Keratinocyte (primary cell): ENCODE measurements at places on chromosomes 2 and 18. TPM values are rescaled to one million over a fixed set of nuclear protein-coding genes. Genes with fewer than 3 reads are reported as not detected.

DNA sequence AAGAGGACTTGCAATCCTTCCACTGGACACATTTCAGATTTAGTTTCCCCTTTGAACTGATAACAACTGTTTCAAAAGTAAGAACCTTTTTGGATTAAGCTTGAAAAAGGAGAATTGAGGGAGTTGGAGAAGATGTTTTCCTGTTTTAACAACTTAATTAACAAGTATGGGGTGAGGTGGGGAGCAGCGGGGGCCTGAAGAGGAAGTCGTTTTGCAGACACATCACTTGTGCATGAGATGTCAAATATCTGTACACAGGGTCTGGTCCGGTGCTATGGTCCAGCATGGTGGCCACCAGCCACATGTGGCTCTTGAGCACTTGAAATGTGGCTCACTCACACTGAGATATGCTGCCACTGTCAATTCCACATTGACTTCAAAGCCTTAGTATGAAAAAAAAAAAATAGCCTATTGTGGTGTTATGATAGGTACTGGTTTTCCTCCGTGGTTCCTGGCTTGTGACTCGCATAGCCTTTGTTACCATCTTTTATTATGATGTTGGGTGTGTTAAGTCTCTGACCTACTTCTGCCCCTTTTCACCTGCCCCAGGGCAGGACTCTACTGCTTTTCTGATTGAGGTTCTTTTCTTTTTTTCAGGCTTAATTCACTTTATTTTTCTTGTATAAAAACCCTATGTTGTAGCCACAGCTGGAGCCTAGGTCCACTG is 205.5 kb downstream of the BCL2 start:
- no peak for DNase-seq
- peaks cover 3% of the 10 kb centered on the region for H3K27me3 ChIP-seq
- no peak overlapping the region for H3K4me3 ChIP-seq

The TTN gene
- under 0.01 to 0.11 TPM (median 0.01 TPM) in 3 replicates for polyA plus RNA-seq

The RBBP8 gene
- 126 to 169 TPM (median 137 TPM) in 3 replicates for polyA plus RNA-seq

- H3K36me3 ChIP-seq = no peaks in the 10 kb centered on the region
- no peak overlapping the region for H3K27ac ChIP-seq
- no peak for DNase-seq
- no peaks in the 10 kb centered on the region for H3K4me1 ChIP-seq
These were observed 30.9 kb downstream of the TMEM37 start for GRCh38 chr2:119462574-119462973.

GRCh38 chr2:216142540-216142939 is 33.4 kb downstream of the XRCC5 start:
- H3K36me3 ChIP-seq = peaks cover 48% of the 10 kb centered on the region
- no peak for DNase-seq
- no peaks in the 10 kb centered on the region for H3K4me1 ChIP-seq

The DNAJB2 gene
- 35.4 to 75.5 TPM (median 51.7 TPM) in 3 replicates for polyA plus RNA-seq

The GCG gene
- not detected in 3 replicates for polyA plus RNA-seq

The CAPN10 gene
- 6.1 to 11.8 TPM (median 7.1 TPM) in 3 replicates for polyA plus RNA-seq
